ENCODE measurements at places on chromosomes 16 and 17.

DNA sequence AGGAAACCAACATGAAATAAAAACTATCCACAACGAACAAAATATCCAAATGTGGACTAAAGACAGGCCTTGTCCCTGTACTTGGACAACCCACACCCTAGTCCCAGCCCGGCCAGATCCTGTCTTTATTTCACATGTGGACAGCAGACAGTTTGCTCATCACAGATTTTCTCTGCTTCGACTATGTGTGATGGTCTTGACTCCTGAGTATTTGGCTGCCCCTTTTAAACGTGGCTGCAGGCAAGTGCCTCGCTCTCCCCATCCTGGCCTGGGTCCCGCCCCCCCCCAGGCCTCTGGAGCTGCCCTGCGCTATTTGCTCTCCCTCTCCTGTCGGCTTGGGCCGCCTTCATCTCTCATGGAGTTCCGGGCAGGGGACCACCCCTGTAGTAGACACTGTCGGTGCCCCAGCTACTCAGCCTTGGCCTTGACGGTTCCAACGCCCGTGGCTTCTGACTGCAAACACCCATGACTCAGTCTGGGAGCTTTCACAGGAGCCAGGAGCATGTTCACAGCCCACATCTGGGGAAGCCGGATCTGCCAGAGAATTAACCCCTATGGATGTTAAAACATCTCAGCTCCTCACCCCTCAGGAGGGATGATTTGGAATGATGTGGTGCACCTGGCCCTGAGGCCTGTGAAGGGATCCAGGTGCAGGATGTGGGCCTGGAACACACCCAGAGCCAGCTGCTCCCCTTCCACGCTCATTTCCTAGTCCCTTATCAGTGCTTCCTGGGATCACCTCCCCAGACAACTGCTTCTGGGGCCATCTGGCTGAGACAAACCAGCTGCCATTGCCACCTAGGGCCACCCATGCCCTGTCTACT, 229.7 kb upstream of the RPL38 start:
- DNase-seq, result no peak

DNA sequence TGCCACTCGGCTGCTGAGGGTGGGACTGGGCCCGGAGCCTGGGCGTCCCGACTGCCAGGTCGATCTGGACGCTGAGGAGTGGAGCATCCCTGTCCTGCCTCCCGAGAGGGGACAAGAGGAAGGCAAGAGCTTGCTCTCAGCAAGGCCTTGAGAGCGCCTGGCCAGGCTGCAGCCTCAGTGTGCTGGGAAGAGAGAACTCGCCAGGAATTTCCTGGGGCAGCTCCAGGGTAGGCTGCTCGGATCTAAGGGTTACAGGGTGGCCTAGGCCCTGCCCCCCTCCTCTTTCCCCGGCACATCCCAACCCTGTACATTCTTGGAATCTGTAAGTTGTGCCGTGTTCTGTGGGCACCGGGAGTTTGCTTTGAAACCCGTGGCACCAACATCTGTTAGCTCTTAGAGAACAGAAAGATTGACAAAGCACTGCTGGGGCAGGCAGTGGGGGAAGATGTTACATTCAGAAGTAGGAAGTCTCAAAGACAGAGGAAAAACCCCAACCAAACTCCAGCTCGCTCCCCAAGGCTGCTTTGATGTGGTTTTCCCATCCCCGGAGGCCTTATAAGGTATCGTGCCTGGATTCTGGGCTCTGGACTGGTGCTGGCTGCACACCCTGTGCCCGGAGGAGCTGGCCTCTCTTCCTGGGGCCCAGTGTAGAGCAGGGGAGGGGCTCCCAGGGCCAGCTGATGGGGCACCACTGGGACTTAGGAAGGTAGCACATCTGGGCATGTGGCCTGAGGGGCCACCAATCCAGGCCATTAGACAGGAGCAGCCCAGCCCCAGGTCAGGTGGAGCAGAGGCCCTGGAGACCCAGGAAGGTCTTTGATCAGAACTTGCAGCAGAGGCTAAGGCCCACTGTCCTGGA, 55.2 kb downstream of the NKD1 start:
- DNase-seq, result no peak

GRCh38 chr16:85017151-85017550, 5.8 kb upstream of the ZDHHC7 start:
- DNase-seq, result no peak

DNA sequence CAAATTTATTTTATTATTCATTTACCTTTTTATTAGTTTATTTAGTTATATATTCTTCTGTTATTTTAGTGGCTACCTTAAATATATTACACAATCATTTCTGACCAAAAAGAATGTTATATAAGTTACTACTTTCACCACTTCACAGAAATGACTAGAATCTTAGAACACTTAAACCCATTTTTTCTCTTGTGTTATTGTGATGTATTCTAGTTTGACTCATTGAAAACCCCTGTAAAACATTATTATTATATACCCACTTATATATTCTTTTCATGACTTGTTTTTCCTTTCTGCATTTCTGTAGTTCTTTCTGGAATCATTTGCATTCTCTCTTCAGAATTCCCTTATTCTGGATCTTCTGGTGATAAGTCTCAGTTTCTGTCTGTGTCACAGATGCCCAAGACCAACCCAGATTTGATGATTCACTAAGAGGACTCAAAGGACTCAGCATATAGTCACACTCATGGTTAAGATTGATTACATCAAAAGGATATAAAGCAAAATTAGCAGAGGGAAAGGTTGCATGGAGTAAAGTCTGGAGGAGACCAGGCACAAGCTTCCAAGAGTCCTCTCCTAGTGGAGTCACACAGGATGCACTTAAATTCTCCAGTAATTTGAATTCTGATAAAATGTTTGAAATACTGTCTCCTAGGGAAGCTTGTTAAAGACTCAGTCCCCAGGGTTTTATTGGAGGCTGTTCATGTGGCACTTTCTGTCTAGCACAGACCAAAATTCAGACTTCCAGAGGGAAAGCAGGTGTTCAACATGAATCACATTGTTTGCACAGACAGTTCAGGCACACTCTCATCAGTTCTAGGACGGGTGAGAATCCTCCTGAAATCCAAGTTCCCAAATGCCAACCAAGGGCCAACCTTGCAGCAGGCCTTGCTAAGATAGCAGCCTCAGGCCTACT, 7.7 kb downstream of the GINS3 start:
- DNase-seq, result no peak

DNA sequence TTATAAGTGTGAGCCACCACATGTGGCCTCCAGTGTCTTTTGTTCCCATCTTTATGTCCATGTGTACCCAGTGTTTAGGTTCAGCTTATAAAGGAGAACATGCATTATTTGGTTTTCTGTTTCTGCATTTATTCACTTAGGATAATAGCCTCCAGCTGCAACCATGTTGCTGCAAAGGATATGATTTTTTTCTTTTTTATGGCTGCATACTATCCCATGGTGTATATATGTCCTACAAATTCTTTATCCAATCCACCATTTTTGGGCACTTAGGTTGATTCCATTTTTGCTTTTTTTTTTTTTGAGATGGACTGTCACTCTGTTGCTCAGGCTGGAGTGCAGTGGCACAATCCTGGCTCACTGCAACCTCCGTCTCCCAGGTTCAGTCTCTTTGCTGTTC, 32.9 kb downstream of the ATAD5 start:
- DNase-seq, result no peak

DNA sequence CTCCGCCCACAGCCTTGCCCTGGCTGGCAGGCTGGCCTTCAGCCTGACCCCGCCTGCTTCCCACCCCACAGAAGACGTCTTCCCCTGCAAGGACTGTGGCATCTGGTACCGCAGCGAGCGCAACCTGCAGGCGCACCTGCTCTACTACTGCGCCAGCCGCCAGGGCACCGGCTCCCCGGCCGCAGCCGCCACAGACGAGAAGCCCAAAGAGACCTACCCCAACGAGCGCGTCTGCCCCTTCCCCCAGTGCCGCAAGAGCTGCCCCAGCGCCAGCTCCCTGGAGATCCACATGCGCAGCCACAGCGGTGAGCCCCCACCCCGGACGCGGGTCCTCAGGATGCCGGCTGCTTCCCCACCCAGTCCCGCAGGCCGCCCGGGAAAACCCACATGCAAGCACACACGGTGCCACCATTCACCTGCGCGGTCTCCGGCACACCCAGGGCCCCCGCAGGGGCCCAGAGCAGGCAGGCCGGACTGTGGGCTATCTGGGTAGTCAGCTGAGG, 38.2 kb upstream of the ZC3H18 start:
- no peak for DNase-seq

GRCh38 chr17:77746896-77747554, 211.5 kb upstream of the TNRC6C start:
- DNase-seq, result no peak

- no peak for DNase-seq
These were observed 33.2 kb upstream of the USP7 start for GRCh38 chr16:8996891-8997290.

GRCh38 chr16:75341564-75342307, 90.3 kb upstream of the BCAR1 start:
- DNase-seq, result peak; percentile 8

DNA sequence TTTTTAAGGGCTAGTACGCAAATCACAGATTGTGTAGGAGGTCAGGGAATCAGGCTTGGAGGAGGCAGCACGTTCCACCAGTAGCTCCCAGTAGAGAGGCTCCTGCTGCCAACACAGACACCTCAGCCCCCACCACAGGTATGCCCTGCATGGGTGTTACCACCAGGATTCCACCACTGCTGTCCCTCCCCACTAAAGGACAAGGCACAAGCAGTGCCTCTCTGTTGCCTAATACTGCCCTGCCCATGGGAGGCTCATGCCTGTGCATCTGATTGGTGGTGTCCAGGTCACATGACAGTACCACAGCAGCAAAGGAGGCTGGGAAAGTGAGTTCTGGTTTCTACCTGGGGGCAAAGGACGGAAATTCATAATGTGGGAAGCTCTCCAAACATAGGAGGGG, 33.6 kb upstream of the CACNG4 start:
- no peak for DNase-seq

DNA sequence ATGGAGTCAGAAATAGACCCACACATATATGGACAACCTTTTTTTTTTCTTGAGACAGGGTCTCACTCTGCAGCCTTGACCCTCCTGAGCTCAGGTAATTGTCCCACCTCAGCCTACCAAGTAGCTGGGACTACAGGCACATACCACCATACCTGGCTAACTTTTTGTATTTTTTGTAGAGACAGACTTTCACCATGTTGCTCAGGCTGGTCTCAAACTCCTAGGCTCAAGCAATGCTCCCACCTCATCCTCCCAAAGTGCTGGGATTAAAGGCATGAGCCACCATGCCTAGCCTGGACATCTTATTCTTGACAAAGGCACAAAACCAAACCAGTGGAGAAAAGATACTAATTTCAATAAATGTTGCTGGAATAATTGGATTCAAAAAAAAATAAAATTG, 14.7 kb upstream of the NACA2 start:
- DNase-seq, result no peak

- DNase-seq, result no peak
These were observed 6.1 kb upstream of the CHST6 start for GRCh38 chr16:75501359-75501758.

GRCh38 chr16:76527244-76527643, 250.0 kb downstream of the CNTNAP4 start:
- no peak for DNase-seq

GRCh38 chr17:44408786-44409185, 19.3 kb upstream of the ITGA2B start:
- DNase-seq, result no peak

DNA sequence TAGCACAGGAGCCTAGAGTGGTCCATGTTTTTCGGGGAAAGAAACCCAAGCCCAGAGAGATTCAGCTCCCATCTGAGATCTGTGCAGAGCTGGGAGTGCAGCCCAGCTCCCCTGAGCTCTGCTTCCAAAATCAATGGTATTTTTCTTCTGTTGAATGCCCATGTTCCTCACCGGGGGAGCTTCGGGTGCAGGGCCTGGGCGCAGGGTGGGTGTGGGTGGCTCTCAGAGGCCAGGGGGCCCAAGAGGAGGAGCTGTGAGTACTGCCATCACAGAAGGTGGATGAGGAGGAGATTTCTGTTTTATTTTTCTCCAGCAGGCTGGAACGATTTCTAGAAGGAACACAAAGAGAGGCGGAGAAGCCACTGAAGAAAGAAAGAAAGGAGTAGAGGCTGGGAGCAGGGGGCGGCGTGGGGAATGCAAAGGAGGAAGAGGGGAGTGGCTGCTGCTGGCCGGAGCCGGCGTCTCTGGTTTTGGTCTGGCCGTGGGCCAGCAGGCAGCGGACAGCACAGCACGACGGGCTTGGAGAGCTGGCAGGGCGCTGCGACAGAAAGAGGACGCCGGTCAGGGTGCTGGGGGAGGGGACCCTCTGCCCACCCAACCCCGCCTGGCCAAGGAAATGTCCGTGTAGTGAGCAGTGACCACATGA, 76.2 kb upstream of the KSR1 start:
- DNase-seq, result no peak

GRCh38 chr17:82316651-82317393, 586 bp downstream of the CD7 start:
- DNase-seq, result no peak

GRCh38 chr16:12111223-12111622, 134.7 kb downstream of the SNX29 start:
- no peak for DNase-seq

DNA sequence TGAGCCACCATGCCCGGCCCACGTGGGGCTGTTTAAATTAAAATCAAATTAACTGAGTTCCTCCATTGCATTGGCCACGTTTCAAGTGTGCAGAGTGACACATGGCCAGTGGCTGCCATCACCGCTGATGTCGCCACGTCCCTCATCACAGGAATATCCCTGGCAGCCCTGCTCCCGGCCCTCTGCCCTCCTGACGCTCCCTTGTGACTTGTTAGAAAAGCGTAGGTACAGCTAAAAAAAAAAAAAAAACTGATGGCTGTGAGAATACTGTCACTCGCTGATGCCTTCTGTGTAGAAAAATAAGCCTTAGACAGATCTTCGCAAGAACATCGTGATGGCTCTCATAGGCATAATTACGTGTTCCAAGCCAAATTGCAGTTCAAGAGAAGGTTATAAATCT, 21.7 kb downstream of the CARHSP1 start:
- DNase-seq, result no peak

- DNase-seq, result no peak
These were observed 8.6 kb downstream of the KDM6B start for GRCh38 chr17:7842380-7843256.

GRCh38 chr17:58960068-58960467, 146.6 kb downstream of the TRIM37 start:
- peak; percentile 20 for DNase-seq

- DNase-seq, result no peak
These were observed 39.8 kb downstream of the USP43 start for GRCh38 chr17:9684955-9685621.

- no peak for DNase-seq
These were observed 20.9 kb downstream of the NLRP1 start for GRCh38 chr17:5563456-5563855.

- no peak for DNase-seq
These were observed 3.9 kb upstream of the TRIM25 start for GRCh38 chr17:56917559-56918296.

GRCh38 chr16:72838951-72839350, 209.0 kb downstream of the ZFHX3 start:
- no peak for DNase-seq
